ENCODE measurements at places on chromosomes 1 and 21. TPM values are rescaled to one million over a fixed set of nuclear protein-coding genes. Genes with fewer than 3 reads are reported as not detected.

GRCh38 chr1:214002472-214002871 is 14.7 kb downstream of the PROX1 start:
- H3K27ac ChIP-seq: no peak overlapping the region
- no peaks in the 10 kb centered on the region for H3K36me3 ChIP-seq
- H3K4me1 ChIP-seq: no peaks in the 10 kb centered on the region
- H3K4me3 ChIP-seq: no peak overlapping the region
- no peak for DNase-seq
- no peaks in the 10 kb centered on the region for H3K27me3 ChIP-seq

The GCSAML gene
- 2.8 TPM for total RNA-seq

- no peaks in the 10 kb centered on the region for H3K36me3 ChIP-seq
- peak; percentile 86 for DNase-seq
- H3K4me1 ChIP-seq: peaks cover 19% of the 10 kb centered on the region
- H3K27me3 ChIP-seq: no peaks in the 10 kb centered on the region
- H3K4me3 ChIP-seq: no peak overlapping the region
- no peak overlapping the region for H3K27ac ChIP-seq
Measured at GRCh38 chr1:205976708-205977401, 26.3 kb downstream of the RAB7B start.

- H3K27me3 ChIP-seq: no peaks in the 10 kb centered on the region
- no peaks in the 10 kb centered on the region for H3K4me1 ChIP-seq
- no peak overlapping the region for H3K4me3 ChIP-seq
- DNase-seq: no peak
- no peaks in the 10 kb centered on the region for H3K36me3 ChIP-seq
Measured at GRCh38 chr21:40638466-40639251, 208.3 kb downstream of the DSCAM start.

The ZNF593OS gene
- total RNA-seq: not detected

The ARF1 gene
- 488 TPM for total RNA-seq

The TNFRSF1B gene
- 8.0 TPM for total RNA-seq

- H3K27me3 ChIP-seq: no peaks in the 10 kb centered on the region
- no peak for DNase-seq
- no peak overlapping the region for H3K4me3 ChIP-seq
- H3K4me1 ChIP-seq: no peaks in the 10 kb centered on the region
- H3K36me3 ChIP-seq: no peaks in the 10 kb centered on the region
- no peak overlapping the region for H3K27ac ChIP-seq
Measured at GRCh38 chr1:237287876-237288521, 246.0 kb downstream of the RYR2 start.

GRCh38 chr1:12230549-12231275 is 882 bp downstream of the VPS13D start:
- peaks cover 15% of the 10 kb centered on the region for H3K4me1 ChIP-seq
- no peaks in the 10 kb centered on the region for H3K36me3 ChIP-seq
- peak overlapping the region; percentile 89 for H3K27ac ChIP-seq
- H3K27me3 ChIP-seq: no peaks in the 10 kb centered on the region
- H3K4me3 ChIP-seq: peak overlapping the region; percentile 98

- no peak overlapping the region for H3K4me3 ChIP-seq
- H3K27me3 ChIP-seq: no peaks in the 10 kb centered on the region
- H3K4me1 ChIP-seq: peaks cover 3% of the 10 kb centered on the region
- no peaks in the 10 kb centered on the region for H3K36me3 ChIP-seq
- H3K27ac ChIP-seq: no peak overlapping the region
Measured at GRCh38 chr1:226425004-226425378, 17.1 kb upstream of the PARP1 start.

DNA sequence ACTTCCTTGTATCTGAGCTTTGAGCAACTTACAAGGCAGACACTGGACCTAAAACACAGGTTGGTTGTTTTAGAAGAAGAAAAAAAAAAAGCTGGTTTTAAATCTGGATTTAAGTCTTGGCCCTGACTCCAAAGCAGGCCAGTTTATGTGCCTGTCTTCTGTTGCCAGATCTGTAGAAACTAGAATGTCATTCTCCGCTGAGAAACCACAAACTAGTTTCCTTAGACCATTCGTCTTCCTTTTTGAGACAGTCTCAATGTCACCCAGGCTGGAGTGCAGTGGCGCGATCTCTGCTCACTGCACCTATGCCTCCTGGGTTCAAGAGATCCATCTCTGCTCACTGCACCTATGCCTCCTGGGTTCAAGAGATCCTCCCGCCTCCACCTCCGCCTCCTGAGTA is 33.9 kb downstream of the APP start:
- H3K4me3 ChIP-seq: no peak overlapping the region
- H3K4me1 ChIP-seq: peaks cover 7% of the 10 kb centered on the region
- H3K27me3 ChIP-seq: no peaks in the 10 kb centered on the region
- DNase-seq: no peak

GRCh38 chr1:227174164-227174563 is 144.1 kb downstream of the CDC42BPA start:
- H3K36me3 ChIP-seq: no peaks in the 10 kb centered on the region
- no peaks in the 10 kb centered on the region for H3K27me3 ChIP-seq
- H3K27ac ChIP-seq: no peak overlapping the region
- no peak for DNase-seq
- H3K4me3 ChIP-seq: no peak overlapping the region

DNA sequence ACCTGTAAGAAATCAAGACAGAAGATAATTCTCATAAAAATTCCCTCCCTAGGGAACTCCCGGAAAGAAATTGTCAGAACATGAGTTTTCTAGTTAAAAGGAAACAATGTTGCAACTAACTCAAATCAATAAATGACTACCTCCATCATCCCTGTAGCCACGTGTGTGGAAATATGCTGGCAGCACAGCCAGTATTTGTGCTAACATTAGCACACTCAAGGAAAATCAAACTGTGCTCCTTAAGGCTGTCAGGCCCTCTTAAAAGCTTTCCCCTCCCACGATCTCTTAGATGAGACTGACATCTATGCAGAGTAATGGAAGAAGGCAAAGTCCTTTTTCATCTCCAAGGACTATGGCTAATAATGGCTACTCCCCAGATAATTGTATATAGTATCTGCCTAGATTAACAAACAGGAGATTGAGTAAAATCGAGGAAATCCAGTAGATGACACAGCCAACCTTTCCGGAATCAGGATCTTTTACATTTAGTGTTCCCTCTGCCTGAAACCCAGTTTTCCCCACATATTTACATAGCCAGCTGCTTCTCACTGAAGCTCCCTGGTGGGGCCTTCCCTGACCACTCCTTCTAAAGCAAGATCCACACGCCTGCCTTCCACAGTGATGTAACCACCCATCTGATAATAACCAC is 50.9 kb upstream of the NR5A2 start:
- no peaks in the 10 kb centered on the region for H3K36me3 ChIP-seq
- no peak overlapping the region for H3K4me3 ChIP-seq
- DNase-seq: peak; percentile 69
- no peaks in the 10 kb centered on the region for H3K27me3 ChIP-seq
- peaks cover 7% of the 10 kb centered on the region for H3K4me1 ChIP-seq

The IL20 gene
- total RNA-seq: not detected

- no peak overlapping the region for H3K4me3 ChIP-seq
- no peak overlapping the region for H3K27ac ChIP-seq
- no peaks in the 10 kb centered on the region for H3K27me3 ChIP-seq
- no peaks in the 10 kb centered on the region for H3K36me3 ChIP-seq
- DNase-seq: no peak
Measured at GRCh38 chr1:182164273-182164672, 102.8 kb upstream of the ZNF648 start.

The SAMSN1 gene
- 0.71 TPM for total RNA-seq

- no peaks in the 10 kb centered on the region for H3K4me1 ChIP-seq
- no peaks in the 10 kb centered on the region for H3K36me3 ChIP-seq
- H3K4me3 ChIP-seq: no peak overlapping the region
- H3K27me3 ChIP-seq: no peaks in the 10 kb centered on the region
- no peak for DNase-seq
Measured at GRCh38 chr1:199843861-199844260, 183.6 kb upstream of the NR5A2 start.
